ENCODE measurements at places on chromosomes 6 and 20.

DNA sequence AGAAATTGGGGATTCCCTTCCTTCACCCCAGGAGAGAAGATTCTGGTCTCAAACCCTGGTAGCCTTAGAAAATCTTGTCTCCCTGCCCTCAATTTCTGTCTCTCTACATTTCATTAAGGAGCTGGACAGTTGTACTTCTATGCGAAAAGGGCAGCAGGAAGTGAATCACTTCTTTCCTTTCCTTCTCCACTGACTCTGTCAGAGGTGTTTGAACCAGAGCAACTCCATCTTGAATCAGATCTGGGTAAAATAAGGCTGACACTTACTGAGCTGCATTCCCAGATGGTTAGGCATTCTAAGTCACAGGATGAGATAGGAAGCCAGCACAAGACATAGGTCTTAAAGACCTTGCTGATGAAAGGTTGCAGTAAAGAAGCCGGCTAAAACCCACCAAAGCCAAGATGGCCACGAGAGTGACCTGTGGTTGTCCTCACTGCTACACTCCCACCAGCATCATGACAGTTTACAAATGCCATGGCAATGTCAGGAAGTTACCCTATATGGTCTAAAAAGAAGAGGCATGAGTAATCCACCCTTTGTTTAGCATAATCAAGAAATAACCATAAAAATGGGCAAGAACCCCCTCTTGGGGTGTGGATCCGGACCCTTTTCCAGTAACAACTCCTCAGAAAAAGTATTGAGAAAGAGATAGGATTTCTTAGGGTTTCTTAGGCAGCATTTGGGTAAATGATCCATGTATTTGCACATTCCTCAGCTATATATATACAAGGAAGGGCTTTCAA lies 95.8 kb upstream of the PLCB4 start:
- no peak for DNase-seq

DNA sequence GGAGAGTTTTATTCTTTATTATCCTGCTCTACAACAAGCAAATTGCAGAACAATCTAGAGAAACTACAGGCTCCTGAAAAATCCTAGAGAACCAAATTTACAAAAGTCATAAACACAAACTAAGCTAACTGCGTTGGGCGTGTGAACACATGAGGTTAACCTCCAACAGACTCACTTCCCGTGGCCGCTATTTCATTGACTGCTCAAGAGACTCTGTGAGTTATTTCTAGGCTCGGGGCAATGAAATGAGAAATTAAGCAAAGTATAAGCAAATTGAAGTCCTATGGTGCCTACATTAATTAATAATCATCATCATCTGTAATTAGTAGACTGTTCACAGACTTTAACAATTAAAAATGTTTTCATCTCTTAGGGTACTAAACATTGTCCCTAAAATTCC lies 100.0 kb downstream of the MBOAT1 start:
- DNase-seq, result no peak

DNA sequence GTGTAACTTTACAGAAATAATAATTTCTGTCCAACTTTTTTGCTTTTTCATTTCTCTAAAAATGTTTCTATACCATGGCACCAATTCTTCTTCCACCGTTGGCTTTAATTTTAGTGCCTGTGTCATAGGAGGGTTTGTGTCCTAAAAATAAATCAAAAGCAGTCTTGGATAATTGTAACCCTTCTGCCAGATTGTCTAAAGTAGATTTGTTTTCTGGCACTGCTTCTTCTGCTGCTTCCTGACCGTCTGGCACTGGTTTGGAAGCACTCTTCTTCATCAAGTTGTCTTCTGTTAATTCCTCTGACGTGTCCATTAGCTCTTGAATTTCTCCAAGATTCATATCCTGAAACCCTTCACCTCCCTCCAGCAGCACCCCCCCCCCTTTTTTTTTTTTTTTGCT lies 33.1 kb downstream of the SCAF8 start:
- DNase-seq, result no peak

DNA sequence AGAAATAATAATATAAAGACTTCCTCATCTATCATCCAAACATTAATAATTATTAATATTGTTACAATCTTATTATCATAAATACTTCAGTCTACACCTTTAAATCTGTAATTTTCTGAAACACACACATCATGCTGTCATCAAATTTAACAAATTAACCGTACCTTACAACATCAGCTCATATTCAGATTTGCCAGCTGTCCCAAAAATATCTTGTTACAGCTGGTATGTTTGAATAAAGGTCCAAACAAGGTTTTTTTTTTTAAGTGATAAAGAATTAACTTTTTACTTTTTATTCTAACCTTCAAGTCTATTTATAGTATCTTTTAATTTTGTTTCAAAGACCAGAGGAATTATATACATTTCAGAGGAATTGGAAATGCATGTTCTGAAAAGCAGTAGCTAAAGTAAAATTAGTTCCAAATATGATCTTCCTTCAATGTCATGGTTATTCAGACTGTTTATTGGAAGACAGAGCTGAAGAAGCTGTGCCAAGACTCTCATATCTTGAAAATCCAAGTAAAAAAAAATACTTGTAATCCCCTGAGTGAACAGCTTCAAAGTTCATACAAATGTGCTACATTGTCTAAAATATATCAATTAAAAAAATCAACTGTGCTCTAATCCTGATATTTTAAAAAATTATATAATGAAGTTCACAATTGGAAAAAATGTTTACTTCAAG lies 161.7 kb upstream of the BMP5 start:
- no peak for DNase-seq

- DNase-seq, result no peak
Observed at GRCh38 chr6:99745651-99746050, 139.0 kb downstream of the PRDM13 start.

- peak; percentile 59 for DNase-seq
Observed at GRCh38 chr6:38141085-38141484, 321.6 kb downstream of the ZFAND3 start.

DNA sequence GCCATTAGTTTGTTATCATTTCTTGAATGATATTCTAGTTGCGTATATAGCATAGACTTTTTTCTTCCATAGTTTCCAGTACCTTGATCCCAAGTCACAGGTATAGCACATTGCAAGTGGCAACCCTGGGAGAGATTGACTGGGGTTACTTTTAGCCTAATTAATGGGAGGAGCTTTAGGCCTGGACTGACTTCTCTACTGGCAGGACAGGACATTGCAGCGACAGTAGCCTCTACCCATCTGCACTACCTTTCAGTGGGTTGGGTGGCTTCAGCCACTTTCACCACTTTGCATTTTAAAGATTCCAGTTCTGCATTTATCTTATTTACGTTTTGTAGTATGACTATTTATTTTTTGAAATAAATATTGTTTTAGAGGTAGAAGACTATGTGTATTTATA lies 320.3 kb downstream of the RIMS1 start:
- no peak for DNase-seq

DNA sequence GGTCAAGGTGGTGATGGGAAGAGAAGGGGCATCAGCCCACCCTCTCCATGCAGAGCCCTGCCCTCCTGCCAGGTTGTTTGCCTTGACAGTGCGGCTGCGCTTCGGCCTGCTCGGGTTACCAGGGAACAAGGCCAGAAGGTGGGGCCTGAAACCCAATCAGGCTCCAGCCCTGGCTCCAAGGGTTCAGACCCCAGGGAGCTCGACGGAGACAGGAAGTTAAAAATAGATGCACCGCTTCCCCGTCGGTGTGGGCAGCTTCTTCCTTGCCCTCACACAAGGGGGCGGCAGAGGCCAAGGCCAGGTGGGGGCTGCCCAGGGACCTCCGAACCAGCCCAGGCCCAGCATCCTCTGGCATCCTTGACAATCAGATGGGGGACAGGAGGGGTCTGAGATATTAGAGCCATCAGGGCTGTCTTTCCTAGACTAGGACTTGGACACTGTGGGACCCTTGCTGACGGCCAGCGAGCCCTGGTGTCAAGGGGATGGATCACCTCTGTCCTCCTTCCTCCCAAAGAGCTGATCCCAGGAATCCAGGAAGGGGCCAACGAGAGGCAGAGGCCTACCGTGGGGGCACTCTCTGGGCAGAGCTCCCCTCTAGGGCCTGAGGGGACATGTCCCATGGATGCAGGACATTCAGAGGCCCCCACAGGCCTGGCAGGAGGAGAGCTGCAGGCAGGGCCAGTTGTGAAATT lies 65.2 kb downstream of the RIPOR3 start:
- DNase-seq, result no peak

DNA sequence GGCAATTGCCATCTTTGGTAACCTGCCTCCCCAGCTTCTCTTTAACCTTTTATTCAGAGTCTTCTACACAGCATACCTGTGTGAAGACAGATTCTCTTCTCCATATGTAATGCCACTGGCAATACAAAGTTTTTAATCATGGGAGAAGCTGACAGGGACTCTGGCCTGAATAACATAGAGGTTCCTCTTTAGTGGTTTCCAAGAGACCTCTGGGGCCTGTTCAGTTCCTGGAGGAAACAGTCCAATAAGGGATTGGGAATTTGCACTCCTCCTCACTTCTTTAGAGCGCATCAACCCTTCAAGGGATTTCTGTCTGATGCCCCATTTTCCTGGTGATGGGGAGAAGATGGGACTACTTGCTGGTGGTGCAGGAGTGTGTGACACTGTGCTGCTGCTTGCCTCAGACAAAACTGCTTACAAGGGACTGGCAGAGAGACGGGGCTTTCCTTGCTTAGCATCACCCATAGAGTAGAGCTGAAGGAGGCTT lies 1.4 kb downstream of the RIMS1 start:
- DNase-seq, result no peak

- no peak for DNase-seq
Observed at GRCh38 chr6:150566486-150566885, 33.2 kb upstream of the PLEKHG1 start.

DNA sequence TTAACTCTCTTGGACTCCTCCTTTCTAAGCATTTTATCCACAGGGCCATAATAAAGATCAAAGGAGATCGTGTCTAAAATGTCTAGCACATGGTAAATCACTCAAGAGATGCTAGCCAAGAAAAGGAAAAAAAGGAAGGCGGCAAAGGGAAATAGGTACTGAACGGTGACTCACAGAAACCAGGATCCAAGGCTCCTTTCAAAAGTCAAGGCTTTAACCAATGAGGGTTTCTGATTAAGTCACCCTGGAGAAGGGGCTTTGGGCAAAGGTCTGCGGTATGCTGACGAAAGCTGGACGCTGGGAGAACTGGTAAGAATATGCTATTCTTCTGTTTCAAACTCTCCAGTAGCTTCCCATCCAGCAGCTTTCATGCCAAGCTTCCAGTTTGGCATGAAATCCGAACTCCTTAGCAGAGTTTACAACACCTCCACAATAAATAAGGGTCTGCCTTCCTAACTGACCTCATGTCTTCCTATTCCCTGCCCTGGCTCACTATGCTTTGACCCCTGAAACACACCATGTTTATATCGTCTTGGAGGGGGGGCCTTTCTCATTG lies 1.0 kb downstream of the TOMM34 start:
- no peak for DNase-seq

DNA sequence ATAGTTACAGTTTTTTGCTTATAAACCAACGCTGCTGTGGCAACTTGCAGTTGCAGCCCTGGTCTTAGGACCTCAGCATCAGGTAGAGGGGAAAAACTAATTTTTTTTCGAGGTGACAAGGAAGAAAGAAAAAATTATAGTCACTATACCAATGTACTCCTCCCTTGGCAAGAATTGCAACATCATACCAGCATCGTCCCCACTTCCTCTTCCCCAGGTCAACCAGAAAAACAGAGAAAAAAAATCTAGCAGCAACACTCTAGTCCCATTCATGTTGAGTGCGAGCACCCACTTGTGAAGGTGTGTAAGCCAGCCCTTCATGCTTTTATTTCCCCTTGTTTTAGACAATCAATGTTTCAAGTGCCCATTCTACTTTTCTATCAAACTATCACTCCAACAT lies 13.1 kb upstream of the DCBLD1 start:
- DNase-seq, result no peak

DNA sequence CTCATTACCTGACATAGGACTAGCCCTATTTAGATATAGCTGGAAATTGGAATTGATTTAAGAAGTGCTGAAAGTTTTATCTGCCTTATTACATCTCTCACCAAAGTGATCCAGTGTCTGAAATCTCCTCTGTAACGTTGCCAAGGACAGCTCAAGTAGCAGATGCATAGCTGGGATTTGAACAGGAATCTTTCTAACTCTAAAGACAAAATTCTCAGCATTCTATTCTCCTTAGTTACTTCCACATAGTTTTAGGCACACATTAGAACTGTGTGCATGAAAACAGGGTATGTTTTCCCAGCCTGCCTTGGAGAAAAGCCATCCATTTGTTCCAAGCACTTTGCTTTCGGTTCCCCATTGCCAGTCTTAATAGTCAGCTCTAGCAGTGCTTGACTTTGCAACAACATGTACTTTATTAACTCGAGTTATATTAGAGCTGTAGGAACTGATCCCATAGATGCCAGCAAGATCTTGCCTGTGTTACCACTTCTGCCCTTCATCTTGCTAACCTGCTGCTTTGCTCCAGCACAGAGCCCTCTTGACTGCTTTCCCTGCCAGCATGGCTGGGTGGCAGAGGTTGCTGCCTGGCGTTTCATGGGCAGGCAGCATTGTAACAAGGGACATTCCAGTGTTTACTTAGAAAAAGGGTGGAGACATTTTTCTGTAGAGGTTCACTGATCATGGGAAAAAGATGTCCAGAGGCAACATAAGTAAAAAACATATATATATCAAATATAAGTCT lies 56.1 kb upstream of the STMND1 start:
- DNase-seq, result no peak

DNA sequence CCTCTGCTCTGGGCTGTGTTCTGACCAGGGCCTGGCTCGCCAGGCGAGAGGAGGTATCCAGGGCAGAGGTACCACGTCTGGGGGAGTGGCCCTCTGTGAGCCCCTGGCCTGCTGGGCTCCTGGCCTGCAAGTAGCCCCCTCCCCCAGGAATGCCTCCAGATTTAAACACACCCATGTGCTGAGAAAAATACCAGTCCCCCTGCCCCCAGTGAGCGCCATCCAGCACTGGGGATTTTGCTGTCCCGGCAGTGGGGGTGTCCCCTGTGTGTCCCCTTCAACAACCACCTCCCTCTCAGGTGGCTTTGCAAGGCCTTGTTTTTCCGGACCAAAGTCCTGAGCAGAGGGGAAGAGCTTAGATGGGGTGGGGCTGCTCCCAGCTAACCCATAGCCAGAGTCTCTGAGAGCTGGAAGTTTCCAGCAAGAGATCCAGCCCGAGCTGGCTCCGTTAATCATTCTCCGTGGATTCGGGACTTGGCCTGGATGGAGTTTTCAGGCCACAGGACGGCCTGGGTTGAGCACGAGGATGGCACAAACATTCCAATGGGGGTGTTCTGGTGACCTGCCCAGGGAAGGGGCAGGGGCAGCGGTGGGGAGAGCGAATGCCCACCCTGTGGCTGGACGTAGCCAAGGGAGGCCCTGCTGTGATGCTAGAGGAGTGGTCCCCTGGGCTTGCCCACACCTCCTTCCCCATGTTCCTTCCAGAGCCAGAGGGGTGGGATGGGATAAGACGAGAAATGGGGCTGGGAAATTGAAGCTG lies 29.0 kb downstream of the PCK1 start:
- no peak for DNase-seq

- no peak for DNase-seq
Observed at GRCh38 chr6:118367314-118367713, 180.8 kb upstream of the PLN start.

Data from NCI-H774 (cell line).